Ovary (tissue), 10 donors: ENCODE measurements at places on chromosomes 16 and 17. TPM values are rescaled to one million over a fixed set of nuclear protein-coding genes. Genes with fewer than 3 reads are reported as not detected.
A peak's percentile ranks its signal among the peaks of the same experiment; 100 is the strongest.

- H3K36me3 ChIP-seq = no peaks in the 10 kb centered on the region
- H3K27me3 ChIP-seq = no peaks in the 10 kb centered on the region
- no peak overlapping the region for H3K4me3 ChIP-seq
- no peak overlapping the region for H3K27ac ChIP-seq
- H3K4me1 ChIP-seq = no peaks in the 10 kb centered on the region
- DNase-seq = no peak
These were observed 11.3 kb downstream of the KLHDC4 start for GRCh38 chr16:87754535-87754934.

- H3K4me3 ChIP-seq = no peak overlapping the region
- H3K4me1 ChIP-seq = peaks cover 2% of the 10 kb centered on the region
- DNase-seq = peak; percentile 61
- no peaks in the 10 kb centered on the region for H3K36me3 ChIP-seq
These were observed 192.8 kb downstream of the MAP2K6 start for GRCh38 chr17:69607162-69607834.

GRCh38 chr16:87647431-87648185 lies 45.3 kb downstream of the JPH3 start:
- no peak overlapping the region for H3K4me3 ChIP-seq
- DNase-seq = no peak
- H3K27me3 ChIP-seq = no peaks in the 10 kb centered on the region
- H3K36me3 ChIP-seq = no peaks in the 10 kb centered on the region

C16orf86 gene
- 2.2 TPM for total RNA-seq
